ENCODE measurements at places on chromosomes 7 and 10. TPM values are rescaled to one million over a fixed set of nuclear protein-coding genes. Genes with fewer than 3 reads are reported as not detected.

STEAP4 gene
- 19.9 TPM for total RNA-seq

DNAJC12 gene
- total RNA-seq: not detected

PON3 gene
- total RNA-seq: 11.6 TPM

SAMD8 gene
- total RNA-seq: 21.5 TPM

CHN2 gene
- total RNA-seq: 3.3 TPM

TFEC gene
- 0.32 TPM for total RNA-seq

GTF2IRD1 gene
- total RNA-seq: 23.1 TPM

GTPBP10 gene
- 10.5 TPM for total RNA-seq

CTBP2 gene
- 45.7 TPM for total RNA-seq

SEMA3D gene
- 5.9 TPM for total RNA-seq

DNA sequence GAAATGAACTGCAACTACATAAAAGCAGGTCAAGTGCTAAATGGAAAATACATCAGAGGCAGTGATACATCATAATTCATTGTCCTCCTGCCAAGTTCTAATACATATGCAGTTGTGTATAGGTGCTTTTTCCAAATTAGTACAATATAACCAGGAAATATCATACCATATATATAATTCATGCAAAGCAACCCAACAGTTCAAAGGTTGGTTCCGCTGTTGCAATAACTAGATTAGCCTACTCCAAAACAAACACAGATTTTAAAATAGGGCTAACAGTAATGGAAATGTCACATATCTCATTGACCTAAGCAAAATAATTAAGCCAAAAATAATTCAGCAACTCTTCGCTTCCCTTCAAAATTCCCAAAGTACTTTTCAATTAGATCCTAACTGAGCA is 88.9 kb upstream of the NEBL start:
- H3K27ac ChIP-seq: no peak overlapping the region
- H3K36me3 ChIP-seq: no peaks in the 10 kb centered on the region
- H3K27me3 ChIP-seq: no peaks in the 10 kb centered on the region
- no peak overlapping the region for H3K4me3 ChIP-seq

DNA sequence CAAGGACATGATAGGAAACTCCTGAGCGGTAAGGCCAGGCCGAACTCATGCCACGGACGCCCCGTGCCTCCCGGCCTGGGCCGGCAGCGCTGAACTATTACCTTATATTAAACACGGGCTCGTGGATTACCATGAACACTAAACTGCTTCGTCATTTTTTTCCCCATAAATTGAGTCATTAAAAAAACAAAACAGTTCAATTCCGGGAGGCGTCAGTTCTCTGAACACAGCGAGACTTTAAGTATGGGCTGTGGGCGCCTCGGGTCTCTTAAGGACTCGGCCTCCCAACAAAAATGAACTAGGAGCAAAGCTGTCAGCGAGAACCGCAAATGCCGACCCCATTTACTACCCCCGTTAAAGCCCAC is 519 bp downstream of the PITRM1 start:
- H3K4me3 ChIP-seq: peak overlapping the region; percentile 95
- no peaks in the 10 kb centered on the region for H3K27me3 ChIP-seq
- H3K27ac ChIP-seq: peak overlapping the region; percentile 94

- peaks cover 4% of the 10 kb centered on the region for H3K4me1 ChIP-seq
- no peak overlapping the region for H3K4me3 ChIP-seq
- H3K36me3 ChIP-seq: no peaks in the 10 kb centered on the region
- DNase-seq: no peak
- no peak overlapping the region for H3K27ac ChIP-seq
- H3K27me3 ChIP-seq: peaks cover 13% of the 10 kb centered on the region
These were observed 51.4 kb downstream of the CAMK2B start for GRCh38 chr7:44273681-44274622.

- H3K36me3 ChIP-seq: no peaks in the 10 kb centered on the region
- peaks cover 49% of the 10 kb centered on the region for H3K4me1 ChIP-seq
- H3K27ac ChIP-seq: peak overlapping the region; percentile 78
These were observed 8.7 kb upstream of the VDAC2 start for GRCh38 chr10:75201793-75202307.

DNA sequence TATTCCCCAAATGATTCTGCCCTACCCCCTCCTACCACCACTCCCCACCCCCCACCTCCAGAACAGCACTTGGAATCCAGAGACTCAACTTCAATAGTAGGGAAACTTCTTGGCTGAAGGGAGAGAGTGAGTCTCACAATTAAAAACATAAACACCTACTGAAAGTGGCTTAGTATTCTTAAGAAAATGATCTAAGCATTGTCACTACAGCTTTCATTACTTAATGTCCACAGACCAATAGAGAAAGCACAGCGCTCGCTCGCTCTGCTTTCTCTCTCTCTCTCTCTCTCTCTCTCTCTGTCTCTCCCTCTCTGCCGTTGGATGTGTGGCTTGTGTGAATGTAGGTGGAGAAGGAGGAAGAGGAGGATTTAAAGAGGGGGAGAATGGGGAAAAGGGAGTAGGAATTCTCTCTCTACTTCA is 1.5 kb upstream of the SEMA3A start:
- H3K27ac ChIP-seq: no peak overlapping the region
- no peaks in the 10 kb centered on the region for H3K27me3 ChIP-seq
- H3K4me3 ChIP-seq: peak overlapping the region; percentile 43
- H3K4me1 ChIP-seq: peaks cover 5% of the 10 kb centered on the region
- no peak for DNase-seq

- no peaks in the 10 kb centered on the region for H3K36me3 ChIP-seq
- peaks cover 22% of the 10 kb centered on the region for H3K4me1 ChIP-seq
- DNase-seq: peak; percentile 90
- H3K4me3 ChIP-seq: peak overlapping the region; percentile 90
- peak overlapping the region; percentile 97 for H3K27ac ChIP-seq
- H3K27me3 ChIP-seq: no peaks in the 10 kb centered on the region
These were observed 1.8 kb downstream of the KLLN start for GRCh38 chr10:87861566-87861952.

GRCh38 chr7:132771301-132771730 is 195.0 kb upstream of the PLXNA4 start:
- DNase-seq: no peak
- H3K4me3 ChIP-seq: no peak overlapping the region
- H3K4me1 ChIP-seq: no peaks in the 10 kb centered on the region
- no peaks in the 10 kb centered on the region for H3K36me3 ChIP-seq
- H3K27ac ChIP-seq: no peak overlapping the region
- no peaks in the 10 kb centered on the region for H3K27me3 ChIP-seq

- peaks cover 7% of the 10 kb centered on the region for H3K4me1 ChIP-seq
- no peaks in the 10 kb centered on the region for H3K27me3 ChIP-seq
- H3K36me3 ChIP-seq: no peaks in the 10 kb centered on the region
- peak within 1 kb of the TSS; percentile 31 for H3K27ac ChIP-seq
These were observed at the start of gene CCL26 for GRCh38 chr7:75772081-75773077. Gene CCL26, minus strand, starts transcription at chr7:75772211. Its CDS starts 35 bp downstream, at chr7:75772176.

DNA sequence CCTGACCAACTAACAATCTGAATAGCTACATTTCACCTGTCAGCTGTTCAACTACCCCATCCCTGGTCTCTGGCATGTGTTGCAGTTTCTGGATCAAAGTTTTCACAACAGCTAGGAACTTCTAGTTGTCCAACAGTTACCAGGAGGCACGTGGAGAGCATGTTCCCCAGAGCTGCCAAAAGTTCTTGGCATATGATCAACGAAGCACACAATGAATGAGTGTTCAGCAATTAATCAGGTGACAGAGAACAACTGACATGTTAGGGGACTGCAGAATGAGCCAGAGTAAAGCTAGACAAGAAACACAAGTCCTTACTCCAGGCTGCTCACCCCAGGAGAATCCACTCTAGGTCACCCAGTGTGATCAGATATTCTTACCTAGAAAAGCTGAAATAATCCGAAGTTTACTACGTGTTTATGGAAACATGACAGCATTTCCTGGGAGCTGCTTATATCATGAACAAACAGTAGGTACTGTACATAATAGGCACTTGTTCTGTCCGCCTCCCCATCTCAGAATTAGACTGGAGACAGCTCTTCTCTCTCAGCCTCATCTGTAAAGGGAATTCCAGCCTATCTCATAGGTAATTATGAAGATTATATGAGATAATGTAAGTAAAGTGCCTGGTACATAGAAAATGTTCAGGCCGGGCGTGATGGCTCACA is 50.6 kb downstream of the ZNF438 start:
- H3K36me3 ChIP-seq: no peaks in the 10 kb centered on the region
- H3K4me3 ChIP-seq: no peak overlapping the region
- peak; percentile 85 for DNase-seq
- H3K27me3 ChIP-seq: no peaks in the 10 kb centered on the region
- H3K4me1 ChIP-seq: peaks cover 27% of the 10 kb centered on the region
- peak overlapping the region; percentile 42 for H3K27ac ChIP-seq

- H3K36me3 ChIP-seq: no peaks in the 10 kb centered on the region
- peak overlapping the region; percentile 49 for H3K27ac ChIP-seq
- H3K27me3 ChIP-seq: no peaks in the 10 kb centered on the region
- peaks cover 16% of the 10 kb centered on the region for H3K4me1 ChIP-seq
These were observed 53.6 kb upstream of the WNT16 start for GRCh38 chr7:121275204-121275603.

DNA sequence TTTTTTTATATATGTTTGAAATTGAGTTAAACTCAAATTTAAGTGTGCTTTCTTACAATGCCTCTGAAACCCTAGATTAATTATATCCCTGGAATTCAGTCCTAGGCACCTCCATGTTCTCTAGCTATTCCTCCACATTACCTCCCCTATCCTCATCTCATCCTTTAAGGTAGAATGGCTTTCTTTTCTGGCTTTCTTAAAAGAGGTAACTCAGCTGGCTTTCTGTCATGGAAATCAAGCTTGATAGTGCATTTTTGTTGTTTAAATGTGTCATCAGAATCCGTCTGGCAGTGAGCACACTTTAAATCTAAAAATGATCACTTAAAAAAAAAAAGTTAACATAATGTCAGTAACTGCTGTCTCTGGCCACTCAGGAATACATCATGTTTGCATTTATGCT is 42.2 kb downstream of the AHR start:
- H3K4me1 ChIP-seq: peaks cover 31% of the 10 kb centered on the region
- H3K27me3 ChIP-seq: no peaks in the 10 kb centered on the region
- H3K36me3 ChIP-seq: peaks cover 57% of the 10 kb centered on the region
- no peak overlapping the region for H3K27ac ChIP-seq
- DNase-seq: no peak

DNA sequence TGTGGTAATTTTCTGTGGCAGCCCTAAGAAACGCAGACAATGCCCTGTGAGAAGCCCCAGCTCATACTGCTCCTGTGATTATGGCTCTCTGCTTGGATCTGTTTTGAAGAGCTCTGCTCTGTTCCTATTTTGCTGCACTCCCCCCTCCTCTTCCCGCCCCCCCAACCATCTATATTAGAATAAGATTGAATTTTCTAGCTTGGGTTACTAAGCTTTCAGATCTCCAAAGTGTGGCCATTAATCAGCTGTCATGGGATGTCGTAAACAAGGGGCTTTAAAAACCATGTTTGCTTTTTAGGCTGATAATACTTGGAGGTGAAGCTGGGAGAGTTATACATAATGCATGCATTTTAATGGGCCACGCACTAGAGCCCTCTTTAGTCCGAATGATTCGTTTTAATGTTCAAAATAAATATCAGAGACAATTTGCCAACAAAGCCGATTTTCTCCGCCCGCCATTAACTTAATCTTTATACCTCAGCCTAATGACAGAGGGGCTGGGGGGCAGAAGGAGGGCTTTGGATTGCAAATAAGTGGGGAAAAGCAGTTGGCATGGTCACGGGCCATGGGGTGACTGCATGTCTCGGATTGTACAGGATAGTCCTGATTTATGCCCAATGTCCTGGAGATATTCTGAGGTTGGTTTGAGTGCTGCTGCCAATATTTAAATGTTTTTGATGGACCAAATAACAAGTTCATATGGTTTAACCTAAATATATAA is 165.5 kb downstream of the RPS24 start:
- H3K36me3 ChIP-seq: no peaks in the 10 kb centered on the region
- H3K4me1 ChIP-seq: no peaks in the 10 kb centered on the region
- no peak overlapping the region for H3K4me3 ChIP-seq
- no peak for DNase-seq
- H3K27ac ChIP-seq: no peak overlapping the region
